Activated CD4-positive, alpha-beta T cell treated with anti-CD3 and anti-CD28 coated beads, Interleukin-2, amount 50 U/mL, for 1 hour (primary cell): ENCODE measurements at places on chromosomes 11 and 22.

- no peak for DNase-seq
Observed at GRCh38 chr11:113242767-113243397, 71.5 kb upstream of the TTC12 start.

GRCh38 chr22:33255791-33256190, 197.6 kb upstream of the SYN3 start:
- DNase-seq: no peak

GRCh38 chr11:63558459-63559157, 4.6 kb downstream of the PLAAT2 start:
- no peak for DNase-seq

- DNase-seq: no peak
Observed at GRCh38 chr11:33160136-33160535, 1.1 kb downstream of the CSTF3 start.

DNA sequence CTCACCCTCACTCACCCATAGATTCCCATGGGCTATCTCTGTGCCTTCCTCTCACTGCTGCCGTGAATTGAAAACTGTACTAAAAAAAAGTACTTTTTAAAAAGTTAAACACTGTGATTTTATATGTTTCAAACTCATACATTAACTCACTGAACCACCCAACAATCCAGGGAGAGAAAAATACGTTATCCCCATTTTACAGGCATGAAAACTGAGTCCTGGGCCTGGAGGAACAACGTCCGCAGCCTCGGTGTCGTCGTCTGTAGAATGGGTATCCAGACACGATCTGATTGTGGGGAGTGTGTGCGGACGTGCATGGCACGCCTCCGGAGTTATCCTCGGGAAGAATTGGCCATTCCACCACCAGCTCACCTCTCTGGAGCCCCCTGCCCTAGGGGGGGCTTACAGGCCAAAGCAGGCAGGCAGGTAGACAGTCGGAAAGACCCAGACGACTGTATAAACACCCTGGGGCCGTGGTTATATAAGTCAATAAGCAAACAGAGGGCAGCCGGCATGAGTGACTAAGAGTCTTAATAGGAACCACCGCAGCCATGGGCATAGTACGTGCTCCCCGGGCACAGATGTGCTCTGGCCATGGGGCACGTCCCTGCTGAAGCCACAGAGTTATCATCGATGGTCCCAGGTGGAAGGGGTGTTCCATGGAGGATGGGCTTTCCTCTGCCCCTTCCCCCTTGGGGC, 7.1 kb upstream of the PDGFB start:
- DNase-seq: no peak

GRCh38 chr11:116736763-116737162, 36.0 kb downstream of the BUD13 start:
- no peak for DNase-seq

DNA sequence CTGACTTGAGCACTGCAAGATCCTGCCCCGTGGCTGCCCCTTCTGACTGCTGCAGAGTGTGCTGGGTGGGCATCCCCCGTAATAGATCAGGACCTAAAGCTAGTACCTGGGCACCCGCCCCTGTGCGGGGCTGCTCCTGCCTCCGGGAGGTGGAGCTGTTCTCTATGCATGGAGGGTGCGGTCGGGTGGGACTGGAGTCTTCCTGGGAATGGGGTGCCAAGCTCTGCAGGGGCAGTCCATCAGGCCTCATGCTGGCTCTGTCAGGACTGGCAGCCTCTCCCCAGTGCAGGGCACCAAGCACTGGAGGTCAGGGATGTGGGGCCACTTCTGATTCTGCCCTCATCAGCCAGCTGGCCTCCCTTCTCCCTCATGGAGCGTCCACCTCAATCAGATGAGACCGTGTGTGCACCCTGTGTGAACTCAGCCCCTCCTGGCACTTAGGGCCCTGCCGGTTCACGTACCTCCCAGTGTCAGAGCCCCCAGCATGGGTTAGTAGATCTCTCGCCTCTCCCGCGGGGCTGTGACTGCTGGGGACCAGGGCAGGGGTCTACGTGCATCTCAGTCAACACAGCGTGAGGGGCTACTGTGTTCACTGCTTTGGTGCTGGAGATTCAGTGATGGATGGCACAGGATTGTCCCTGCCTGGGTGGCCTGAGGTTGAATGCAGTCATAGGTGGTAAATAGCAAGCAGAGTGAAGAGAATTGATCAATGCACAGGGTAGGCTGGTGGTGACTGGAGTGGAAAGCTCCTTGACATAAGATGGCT, 30.8 kb downstream of the MPPED1 start:
- DNase-seq: no peak

- no peak for DNase-seq
Observed at GRCh38 chr11:95829580-95830259, 39.4 kb downstream of the CEP57 start.

DNA sequence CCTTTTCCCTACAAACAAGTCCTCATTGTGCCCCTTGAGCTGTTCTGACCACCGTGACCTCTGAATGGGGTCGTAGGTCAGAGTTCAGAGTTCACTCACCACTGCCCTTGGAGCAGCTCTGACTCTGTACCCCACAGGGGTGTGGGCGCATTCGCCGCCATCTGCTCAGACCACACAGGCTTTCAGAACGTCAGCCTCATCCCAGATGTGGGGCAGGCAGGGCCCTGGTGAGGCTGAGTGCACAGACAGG, 14.8 kb upstream of the MUC5B start:
- DNase-seq: no peak

- DNase-seq: no peak
Observed at GRCh38 chr11:82869657-82870056, 30.6 kb downstream of the PRCP start.

GRCh38 chr11:32044158-32044863, 46.6 kb upstream of the RCN1 start:
- DNase-seq: no peak

DNA sequence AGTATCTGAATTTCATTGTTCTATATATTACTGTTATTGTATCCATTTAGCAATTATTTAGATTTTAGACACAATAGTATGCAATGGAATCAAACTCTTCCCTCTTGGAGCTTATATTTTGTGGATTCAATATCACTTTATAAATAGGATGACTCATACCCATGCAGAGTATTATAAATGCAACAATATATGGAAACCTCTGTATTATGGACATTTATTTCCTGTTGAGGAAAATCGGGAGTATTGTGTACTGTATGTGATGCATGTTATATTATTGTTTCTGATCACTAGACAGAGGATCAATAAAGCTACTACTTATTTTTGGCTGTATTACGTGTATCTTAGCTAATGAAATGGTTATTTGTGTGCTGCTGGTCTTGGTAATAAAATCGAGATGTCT, 770 bp downstream of the METTL15 start:
- no peak for DNase-seq

GRCh38 chr22:21866833-21867527, 465 bp downstream of the MAPK1 start:
- peak; percentile 24 for DNase-seq

DNA sequence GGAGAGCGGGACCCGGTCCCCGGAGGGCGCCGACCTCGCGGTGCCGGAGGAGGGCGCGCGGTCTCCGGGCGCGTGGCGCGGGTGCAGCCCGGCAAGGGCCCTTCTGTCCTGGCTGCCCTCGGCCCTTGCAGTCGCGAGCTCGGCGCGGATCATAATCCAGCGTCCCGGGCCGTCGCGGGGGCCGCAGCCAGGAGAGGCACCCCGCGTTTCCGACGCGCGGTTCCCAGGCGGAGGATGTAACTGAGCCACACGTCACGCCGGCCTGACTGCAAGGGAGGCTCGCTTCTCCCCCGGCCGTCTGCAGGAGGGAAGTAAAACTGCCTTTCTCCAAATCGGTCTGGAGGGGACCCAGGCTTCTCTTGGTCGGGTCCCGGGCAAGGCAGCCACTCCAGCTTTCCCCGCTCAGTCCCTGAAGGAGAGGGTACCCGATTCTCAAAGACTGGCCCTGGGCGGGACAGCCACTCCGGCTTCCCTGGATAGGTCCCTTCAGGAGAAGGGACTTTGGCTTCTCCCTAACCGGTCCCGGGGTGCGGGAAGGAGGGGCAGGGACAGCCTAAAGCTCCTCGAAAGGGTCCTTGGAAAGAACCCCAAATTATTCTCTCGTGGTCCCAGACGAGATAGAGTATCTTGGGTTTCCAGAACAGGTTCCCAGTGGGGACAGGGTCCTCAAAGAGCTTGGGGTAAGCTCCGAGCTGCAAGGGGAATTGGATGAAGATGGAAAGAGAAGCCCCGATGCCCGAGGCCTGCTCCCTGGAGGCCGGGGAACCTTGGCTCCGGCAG, 836 bp downstream of the SPON1 start:
- peak; percentile 41 for DNase-seq

- no peak for DNase-seq
Observed at GRCh38 chr11:128745311-128746136, 51.7 kb downstream of the FLI1 start.

DNA sequence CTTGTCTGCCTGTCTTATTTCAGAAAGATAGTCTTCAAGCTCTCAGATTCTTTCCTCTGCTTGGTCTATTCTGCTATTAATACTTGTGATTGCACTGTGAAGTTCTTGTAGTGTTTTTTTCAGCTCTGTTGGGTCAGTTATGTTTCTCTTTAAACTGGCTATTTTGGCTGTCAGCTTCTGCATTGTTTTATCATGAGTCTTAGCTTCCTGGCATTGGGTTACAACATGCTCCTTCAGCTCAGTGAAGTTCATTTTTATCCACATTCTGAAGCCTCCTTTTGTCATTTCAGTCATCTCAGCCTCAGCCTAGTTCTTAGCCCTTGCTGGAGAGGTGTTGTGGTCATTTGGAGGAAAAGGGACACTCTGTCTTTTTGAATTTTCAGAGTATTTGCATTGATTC, 15.5 kb upstream of the DEPDC7 start:
- no peak for DNase-seq

- DNase-seq: no peak
Observed at GRCh38 chr22:48686694-48687302, 1140.9 kb downstream of the BRD1 start.

GRCh38 chr22:30572840-30573593, 1.4 kb downstream of the GAL3ST1 start:
- no peak for DNase-seq

DNA sequence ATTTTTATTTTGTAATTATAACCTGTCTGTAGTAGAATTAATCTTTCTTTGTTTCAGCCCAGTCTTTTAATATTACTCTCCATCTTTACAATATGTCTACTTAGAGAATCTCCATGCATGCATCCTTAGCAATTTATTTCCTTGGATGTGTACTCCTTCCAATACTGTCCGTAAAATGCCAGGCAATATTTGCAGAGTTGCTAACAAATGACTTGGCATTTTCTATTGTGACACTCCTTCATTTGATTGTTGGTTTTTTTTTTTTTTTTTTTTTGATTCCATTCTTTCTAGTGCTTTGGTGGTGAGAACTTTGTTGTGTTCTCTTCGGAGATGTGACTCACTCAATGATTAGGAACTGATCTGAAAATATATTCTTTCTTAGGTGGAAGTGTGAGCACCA, 220.3 kb downstream of the CNTN5 start:
- DNase-seq: no peak

DNA sequence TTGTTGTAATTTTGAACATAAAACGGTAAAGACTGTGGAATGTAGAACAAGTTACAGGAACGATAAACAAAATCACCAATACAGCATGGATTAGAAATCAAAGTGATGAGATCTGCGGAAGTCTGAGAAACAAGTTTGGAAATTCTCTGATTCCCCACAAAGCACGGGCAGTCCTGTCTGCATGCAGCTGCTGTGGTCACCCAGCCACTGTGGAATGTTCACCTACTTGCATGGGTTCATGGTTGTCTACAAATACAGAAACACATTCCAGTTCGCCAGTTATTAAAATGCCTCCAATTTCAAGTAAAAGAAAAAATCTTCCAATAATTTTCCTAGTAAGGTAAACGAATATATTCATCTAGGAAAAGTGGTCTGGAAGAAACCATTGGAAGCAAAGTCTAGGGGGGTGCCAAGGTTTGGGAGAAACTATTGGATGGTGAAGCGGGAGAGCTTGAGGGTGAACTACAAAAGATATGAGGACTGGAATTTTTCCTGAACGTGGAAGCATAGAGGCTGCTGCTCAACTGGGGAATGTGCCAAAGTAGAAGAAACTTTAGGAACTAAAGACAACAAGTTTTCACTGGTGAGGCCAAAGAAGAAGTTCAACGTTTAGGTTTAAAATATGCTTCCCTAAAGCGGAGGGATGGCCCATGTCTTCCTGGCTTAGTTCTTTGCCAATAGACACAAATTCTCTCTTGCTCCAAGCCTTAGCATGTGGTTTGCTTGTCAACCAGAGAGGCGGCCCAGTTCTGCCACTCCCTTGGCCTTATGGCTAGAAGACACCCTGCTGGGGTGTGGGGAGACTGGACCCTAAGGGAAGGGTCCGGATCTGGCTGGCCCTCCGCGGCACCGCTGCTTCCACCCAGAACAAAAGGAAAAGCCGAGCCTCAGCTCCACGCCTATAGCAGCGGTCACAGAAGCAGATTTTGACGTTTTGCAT, 70.2 kb downstream of the CTTN start:
- DNase-seq: no peak

GRCh38 chr11:623999-624704, 603 bp downstream of the CDHR5 start:
- no peak for DNase-seq

DNA sequence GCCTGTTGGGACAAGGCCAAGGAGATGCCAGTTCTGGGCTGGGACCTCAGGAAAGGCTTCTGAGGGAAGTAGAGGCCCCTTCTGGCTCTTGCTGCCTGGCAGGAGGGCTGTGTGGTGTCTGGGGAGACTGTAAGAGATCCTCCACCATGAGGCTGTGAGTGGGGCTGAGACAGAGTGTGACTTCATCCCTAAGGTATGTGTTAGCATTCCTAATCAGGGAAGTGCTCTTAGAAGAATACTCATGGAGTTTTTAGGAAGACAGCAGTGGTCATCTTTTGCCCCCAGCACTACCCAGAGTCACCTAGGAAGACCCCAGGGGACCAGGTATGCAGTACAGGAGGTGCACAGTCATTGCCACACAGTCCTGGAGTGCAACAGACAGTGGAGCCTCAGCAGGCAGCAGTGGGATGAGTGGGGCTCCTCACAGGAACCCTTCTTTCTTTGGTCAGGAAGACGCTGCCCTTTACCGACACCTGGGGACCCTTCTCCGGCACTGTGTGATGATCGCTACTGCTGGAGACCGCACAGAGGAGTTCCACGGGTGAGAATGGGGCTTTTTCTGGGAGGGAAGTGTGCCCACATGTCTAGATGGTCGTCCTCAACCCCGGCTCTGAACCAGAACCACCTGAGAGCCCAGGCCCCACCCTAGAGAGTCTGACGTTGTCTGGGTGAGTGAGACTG, 2.8 kb downstream of the RIC8A start:
- DNase-seq: no peak

GRCh38 chr11:123186286-123186685, 8.8 kb downstream of the CLMP start:
- no peak for DNase-seq

DNA sequence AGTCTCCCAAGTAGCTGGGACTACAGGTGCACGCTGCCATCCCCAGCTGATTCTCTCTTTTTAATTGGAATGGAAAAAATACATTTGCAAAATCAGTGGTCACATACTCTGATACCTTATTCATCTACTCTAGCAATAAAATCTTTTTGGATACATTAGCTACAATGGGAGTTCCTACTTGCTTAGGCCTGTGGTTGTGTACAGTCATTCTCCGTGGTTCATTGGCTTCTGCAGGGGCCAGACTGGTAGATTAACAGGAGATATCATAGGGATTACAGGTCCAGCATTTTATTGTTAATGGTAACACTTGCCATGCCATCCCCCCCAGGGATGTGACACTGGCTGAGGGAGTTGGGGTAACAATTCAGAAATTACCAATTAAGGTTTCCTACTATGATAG, 140.0 kb downstream of the ADAMTS15 start:
- DNase-seq: no peak
